ENCODE measurements at places on chromosomes 2 and 18. TPM values are rescaled to one million over a fixed set of nuclear protein-coding genes. Genes with fewer than 3 reads are reported as not detected.

The RNF25 gene
- 18.3 TPM for total RNA-seq

The ASB18 gene
- not detected for total RNA-seq

The ONECUT2 gene
- not detected for total RNA-seq

The TCF23 gene
- total RNA-seq: not detected

The FN1 gene
- total RNA-seq: 0.26 TPM

The UPP2 gene
- total RNA-seq: not detected

The GNAL gene
- 0.37 TPM for total RNA-seq

The PSMA8 gene
- total RNA-seq: 0.52 TPM

The MALT1 gene
- 108 TPM for total RNA-seq

The DYNC2LI1 gene
- 4.7 TPM for total RNA-seq

The TUBB8B gene
- total RNA-seq: not detected

Data from T-helper 17 cell (primary cell).